ENCODE measurements at places on chromosomes 12 and 14. TPM values are rescaled to one million over a fixed set of nuclear protein-coding genes. Genes with fewer than 3 reads are reported as not detected.
A peak's percentile ranks its signal among the peaks of the same experiment; 100 is the strongest.

DNA sequence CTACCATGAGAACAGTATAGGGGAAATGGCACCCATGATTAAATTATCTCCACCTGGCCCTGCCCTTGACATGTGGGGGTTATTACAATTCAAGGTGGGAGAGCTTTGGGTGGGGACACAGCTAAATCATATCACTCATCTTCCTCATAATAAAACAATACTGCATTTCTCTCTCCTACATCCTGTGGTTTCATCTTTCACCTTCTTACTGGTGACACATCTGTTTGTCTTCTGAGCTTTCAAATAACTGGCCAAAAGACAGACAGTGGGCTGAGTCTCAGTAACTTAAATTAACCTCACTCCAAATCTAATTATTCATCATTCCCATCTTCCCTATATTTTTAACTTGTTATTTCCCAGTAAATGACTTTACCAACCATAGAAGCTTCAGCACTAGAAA is 729.7 kb upstream of the USP15 start:
- no peak for DNase-seq

DNA sequence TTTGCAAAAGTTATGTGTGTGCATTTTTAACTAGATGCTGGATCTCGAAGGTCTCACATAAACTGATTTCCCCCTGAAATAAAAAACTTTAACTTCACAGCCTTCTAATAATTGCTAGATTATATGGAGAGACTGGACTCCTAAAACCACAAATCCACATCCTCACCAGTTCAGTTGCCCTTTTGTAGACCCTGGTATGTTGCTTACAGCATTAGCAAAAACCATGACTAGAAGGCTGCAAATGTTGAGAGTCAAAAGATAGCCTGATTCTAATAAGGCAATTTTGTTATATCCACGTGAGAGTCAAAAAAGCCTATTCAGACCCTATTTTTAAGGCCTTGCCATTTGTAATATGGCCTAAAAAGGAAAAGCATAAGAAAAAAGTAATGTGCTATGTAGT is 37.4 kb downstream of the RASSF8 start:
- no peak for DNase-seq

GRCh38 chr12:11719678-11720099 is 70.2 kb downstream of the ETV6 start:
- DNase-seq, result peak; percentile 77

Gene OR4E2
- not detected for total RNA-seq

DNA sequence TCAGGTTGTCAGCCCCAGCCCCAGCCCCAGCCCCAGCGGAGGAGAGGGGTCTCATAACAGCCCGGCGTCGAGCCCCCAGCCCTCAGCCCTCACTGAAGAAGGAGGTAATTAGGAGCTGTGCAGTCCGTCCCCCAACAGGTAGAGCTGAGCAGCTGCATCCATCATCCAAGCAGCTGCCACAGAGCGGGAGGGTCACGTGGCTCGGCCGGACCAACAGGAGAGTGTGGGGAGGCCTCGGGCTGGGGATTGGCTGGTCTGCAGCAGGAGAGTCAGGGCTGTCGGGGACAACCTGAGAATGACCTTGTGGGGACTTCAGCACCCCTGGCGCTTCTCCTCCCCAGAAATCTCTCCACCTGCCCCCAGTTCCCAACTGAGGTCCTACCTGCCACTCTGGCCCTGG is 29.6 kb downstream of the SMUG1 start:
- no peak for DNase-seq

GRCh38 chr12:51482929-51483697 is 58.5 kb downstream of the SLC4A8 start:
- no peak for DNase-seq

- DNase-seq, result no peak
Observed at GRCh38 chr12:94602024-94602423, 48.3 kb downstream of the TMCC3 start.

DNA sequence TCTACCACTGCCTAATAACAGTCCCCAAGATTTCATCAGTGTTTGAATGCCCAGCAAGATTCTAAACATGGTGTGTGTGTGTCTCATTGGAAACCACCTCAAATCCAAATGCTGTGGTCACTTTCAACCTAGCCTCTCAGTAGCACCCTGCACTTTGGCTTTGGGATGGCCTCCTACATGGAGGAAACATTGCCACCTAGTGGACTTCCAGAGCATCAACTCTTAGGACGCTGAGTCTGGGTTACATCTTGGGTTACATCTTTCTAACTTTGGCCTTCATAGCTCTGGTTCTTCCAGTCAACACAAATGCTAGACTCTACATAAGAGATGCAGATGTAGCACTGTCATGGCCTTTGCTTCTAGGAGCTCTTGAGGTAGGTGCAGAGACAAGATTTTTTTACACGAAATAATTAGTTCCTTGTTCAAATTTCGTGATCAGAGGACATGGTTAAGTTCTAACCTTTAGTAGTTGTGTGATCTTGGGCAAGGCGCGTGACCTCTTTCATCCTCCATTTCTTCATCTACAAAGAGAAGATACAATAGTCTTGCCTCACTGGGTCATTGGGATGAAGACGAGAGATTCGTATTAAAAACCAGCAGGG is 113.5 kb upstream of the VASH1 start:
- DNase-seq, result no peak

Gene LRIG3
- total RNA-seq, result 3.8 TPM

DNA sequence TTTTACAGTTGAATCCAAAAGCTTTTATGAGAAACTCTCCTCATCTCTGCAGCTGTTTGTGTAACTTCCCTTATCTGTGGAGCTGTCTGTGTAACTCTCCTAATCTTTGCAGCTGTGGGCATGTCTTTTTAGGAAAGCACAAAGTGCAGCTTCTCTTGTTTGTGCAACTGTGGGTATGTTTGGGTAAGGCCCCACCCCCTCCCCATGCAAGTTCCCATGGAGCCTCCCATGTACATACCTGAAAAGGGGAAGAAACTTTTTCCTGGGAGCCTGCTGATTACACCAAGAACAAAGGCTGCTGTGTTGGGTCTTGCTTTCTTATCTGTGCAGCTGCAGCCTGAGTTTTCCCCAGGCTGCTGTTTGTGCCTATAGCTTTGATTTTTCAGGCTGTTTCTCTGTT is 42.7 kb upstream of the CDKN3 start:
- DNase-seq, result no peak

GRCh38 chr14:68556253-68556652 is 236.6 kb downstream of the ZFP36L1 start:
- DNase-seq, result no peak

DNA sequence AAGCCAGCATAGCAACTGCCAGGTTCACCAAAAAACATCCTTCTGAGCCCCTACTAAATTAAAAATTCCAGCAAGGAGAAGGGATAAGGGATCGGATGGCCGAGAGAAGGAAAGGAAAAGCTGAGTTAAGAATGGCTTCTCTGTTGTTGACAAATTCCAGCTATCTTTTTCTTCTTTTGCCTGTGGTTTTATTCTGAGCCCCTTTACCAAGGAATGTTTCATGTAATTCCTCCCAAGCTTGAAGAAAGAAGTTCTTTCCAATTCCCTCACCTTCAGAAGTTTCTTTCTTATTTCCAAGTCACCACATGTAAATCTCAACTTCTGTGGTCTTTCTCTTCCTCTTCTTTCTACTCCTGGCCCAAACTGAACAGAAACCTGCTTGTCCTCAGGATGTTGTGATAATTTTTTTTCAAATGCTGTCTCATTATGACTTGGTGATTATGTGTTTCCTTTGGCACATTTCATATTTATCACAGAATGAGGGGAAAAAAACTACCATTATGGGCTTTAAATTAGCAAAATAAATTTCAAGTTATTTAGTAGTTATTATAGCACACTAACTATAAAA is 40.0 kb downstream of the FGD6 start:
- DNase-seq, result no peak

Gene KRT2
- not detected for total RNA-seq

GRCh38 chr12:12877153-12877768 is 14.1 kb upstream of the GPRC5A start:
- no peak for DNase-seq

DNA sequence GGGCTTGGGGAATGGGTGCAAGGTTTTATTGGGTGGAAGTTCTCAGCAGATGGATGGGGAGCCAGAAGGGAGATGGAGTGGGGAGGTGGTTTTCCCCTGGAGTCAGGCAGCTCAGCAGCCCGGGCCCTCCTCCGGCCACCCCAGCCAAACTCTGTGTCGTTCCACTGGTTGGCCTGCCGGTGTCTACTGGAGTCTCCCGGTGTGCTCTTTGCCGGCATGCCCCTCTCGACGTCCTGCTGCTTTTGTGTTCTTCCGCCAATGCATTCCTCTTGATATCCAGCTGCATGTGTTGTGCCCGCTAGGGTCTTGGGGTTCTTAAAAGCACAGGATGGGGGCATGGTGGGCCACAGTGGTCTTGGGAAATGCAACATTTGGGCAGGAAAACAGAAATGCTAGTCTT is 72.8 kb downstream of the SEC23A start:
- no peak for DNase-seq

- DNase-seq, result no peak
Observed at GRCh38 chr12:12046401-12046800, 24.3 kb upstream of the BCL2L14 start.

Gene SOS2
- total RNA-seq, result 35.6 TPM

Gene PKP2
- total RNA-seq, result 378 TPM

- no peak for DNase-seq
Observed at GRCh38 chr14:75315144-75315543, 36.5 kb downstream of the FOS start.

Gene FGD6
- total RNA-seq, result 22.2 TPM

- DNase-seq, result no peak
Observed at GRCh38 chr12:96948782-96949181, 41.7 kb downstream of the NEDD1 start.

Gene ADAMTS20
- total RNA-seq, result not detected

DNA sequence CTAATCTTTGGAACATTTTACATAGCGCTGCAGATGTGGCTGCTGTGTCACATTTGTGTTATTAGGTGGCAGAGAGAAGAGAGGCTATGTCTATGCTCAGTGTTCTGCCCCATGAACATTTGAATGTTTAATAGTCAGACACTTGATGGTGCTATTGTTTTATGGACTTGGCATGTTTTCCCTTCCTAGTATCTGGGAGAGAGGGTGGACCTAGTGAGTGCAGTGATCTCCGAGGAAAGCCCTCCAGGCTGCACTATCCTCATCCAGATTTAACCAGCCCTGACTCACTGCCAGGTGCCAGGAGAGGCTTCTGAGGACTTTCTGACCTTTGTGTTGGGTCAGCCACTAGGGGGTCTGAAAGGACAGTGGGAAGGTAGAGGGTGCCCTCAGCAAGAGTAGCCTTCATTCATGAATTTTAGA is 24.3 kb downstream of the ZFC3H1 start:
- no peak for DNase-seq

Gene FGD4
- 17.4 TPM for total RNA-seq

GRCh38 chr12:63150713-63151622 is at the start of gene AVPR1A:
Gene AVPR1A (minus strand): TSS chr12:63151201. CDS start chr12:63150836, 365 bp downstream.
- DNase-seq, result no peak

- DNase-seq, result peak; percentile 77
Observed at GRCh38 chr12:11500188-11500860, 105.0 kb upstream of the PRB2 start.

- DNase-seq, result no peak
Observed at GRCh38 chr12:25957793-25958427, 572 bp upstream of the RASSF8 start.

GRCh38 chr14:77498120-77498979 is at the start of gene ISM2:
Gene ISM2 (minus strand): TSS chr14:77498816. CDS start chr14:77498793, 23 bp downstream.
- no peak for DNase-seq

Gene LBHD2
- total RNA-seq, result not detected

Gene SELPLG
- 4.9 TPM for total RNA-seq

Gene RCOR1
- total RNA-seq, result 11.9 TPM

GRCh38 chr14:59406454-59407245 is 58.5 kb downstream of the GPR135 start:
- no peak for DNase-seq

Gene ALKBH1
- total RNA-seq, result 12.8 TPM

All from Right ventricle myocardium inferior (tissue), 1 donor.